ENCODE measurements at places on chromosomes 16 and 17. TPM values are rescaled to one million over a fixed set of nuclear protein-coding genes. Genes with fewer than 3 reads are reported as not detected.

- no peak for DNase-seq
Measured at GRCh38 chr17:50304781-50305404, 30.6 kb downstream of the TMEM92 start.

DNA sequence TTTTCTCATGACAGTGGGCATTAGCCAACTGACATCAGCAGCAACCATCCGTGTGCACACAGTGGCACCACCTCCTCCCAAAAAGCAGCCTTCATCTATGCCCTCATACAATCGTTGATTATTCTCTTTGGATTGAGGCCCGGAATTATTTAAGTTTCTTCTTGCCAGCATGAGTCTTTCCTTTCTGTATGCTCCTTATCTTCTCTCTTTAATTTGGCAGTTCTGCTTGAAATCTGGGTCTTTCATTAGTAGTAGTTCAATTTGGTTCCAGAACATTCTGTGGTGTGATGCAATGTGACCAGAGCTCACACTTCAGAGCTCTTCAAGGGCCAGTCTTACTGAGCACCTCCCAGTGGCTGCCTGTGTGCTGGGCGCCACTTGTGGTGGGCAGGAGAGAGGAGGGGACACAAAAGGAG, 52.2 kb upstream of the STH start:
- no peak for DNase-seq

GRCh38 chr16:12871784-12872183, 29.6 kb upstream of the SHISA9 start:
- no peak for DNase-seq

KCNJ12 gene
- not detected for polyA plus RNA-seq

TMEM204 gene
- polyA plus RNA-seq: 152 TPM

DNA sequence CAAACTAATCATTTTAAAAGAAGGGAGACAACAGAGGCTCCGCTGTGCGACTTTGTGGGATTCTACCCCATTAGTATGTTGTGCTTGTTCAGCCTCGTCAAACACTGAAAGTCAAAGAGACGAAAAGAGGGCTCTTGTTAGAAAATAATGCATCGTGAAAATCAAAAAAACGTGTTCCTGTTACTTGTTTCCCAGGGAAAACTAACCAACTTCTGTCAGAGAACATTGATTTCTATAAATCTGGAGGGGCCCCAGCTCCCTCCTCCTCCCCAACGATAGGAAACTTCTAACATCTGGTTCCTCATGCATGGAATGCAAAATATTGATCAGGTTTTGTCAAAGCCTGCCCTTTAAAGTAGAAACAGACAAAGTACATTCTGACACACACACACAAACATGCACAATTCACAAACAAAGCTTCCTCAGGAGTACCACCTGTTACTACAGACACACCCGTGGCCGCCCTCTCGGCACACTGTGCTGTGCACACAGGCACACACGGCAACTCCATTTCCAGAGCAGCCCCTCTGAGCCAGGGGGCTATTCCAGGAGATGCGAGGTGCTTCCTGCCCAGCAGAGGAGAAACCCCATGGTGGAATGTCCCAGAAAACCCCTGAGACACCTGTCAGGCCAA, 151.3 kb downstream of the ZFHX3 start:
- no peak for DNase-seq

DNA sequence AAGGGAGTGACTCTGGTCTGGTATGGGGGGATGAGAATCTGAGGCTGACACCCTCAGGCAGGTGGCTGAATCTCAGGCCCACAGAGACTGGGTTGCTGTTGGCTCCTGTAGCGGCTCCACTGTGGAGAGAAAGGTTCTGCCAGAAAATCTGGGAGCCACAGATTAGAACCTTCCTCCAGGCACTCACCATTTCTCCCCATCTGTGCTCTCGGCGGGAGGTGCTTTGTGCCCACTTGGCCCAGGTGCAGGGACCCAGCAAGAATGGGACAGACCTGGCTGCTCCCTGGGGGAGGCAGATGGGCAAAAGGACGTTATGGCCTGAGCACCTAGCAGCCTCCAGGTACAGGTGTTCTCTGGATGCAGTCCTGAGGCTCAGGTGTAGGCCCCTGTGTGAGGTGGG, 20.1 kb downstream of the RAB11FIP3 start:
- DNase-seq: no peak

LRRC45 gene
- polyA plus RNA-seq: 6.3 TPM

DNA sequence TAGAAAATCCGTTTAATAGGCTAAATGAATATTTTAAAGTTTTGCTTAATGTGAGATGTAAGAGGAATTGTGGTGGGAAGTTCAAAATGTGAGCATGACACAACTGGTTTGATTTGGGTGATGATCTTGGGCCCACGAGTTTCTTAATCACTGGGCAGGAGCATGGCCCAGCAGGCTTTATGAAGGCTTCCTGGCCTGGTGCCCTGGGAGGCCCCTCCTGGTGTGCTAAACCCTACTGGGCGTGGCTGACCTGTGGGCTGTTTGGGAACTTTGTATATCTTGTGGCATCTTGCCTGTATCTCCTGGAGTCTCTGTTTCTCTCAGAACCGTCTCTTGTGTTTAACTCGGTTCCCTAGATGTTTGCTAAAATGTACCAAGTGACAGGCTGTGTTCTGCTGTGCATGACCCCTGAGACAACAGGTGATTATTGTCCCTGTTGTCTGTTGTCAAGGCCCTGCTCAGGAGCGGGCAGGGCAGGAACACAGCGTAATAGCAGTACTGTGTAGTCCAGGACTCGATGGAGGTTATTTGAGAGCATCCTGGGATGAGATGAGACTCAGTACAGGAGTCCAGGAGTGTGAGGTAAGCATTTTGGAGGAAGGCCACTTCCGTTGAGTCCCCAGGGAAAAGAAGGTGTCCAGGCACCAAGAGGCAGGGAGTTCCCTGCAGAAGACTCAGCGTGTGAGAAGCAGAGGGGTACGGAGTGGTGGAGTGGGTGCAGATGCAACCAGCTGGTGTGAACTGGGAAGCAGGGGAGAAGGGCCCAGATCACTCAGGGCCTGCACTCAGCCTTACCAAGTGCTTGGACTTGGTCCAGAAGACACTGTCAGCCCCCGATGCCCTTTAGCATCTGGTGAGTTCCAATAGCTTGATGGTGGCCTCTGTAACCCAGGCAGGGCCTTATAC, 48.5 kb downstream of the B9D1 start:
- DNase-seq: no peak

MT4 gene
- not detected for polyA plus RNA-seq

DNA sequence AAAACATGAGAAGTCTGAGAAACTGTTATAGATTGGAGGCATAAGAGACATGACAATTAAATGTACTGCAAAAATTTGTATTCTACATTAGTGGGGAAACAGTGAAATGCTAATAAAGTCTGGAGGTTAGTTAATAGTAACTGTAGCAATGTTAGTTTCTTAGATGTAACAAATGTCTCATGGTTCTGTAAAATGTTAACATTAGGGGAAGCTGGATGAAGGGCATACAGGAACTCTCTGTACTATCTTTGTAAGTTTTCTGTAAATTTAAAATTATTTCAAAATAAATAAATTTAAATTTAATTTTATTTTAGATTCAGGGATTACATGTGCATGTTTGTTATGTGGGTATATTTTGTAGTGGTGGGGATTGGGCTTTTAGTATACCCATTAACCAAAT, 70.0 kb upstream of the IRX6 start:
- DNase-seq: no peak

GRCh38 chr16:6967796-6968320, 364.8 kb upstream of the RBFOX1 start:
- no peak for DNase-seq

DNA sequence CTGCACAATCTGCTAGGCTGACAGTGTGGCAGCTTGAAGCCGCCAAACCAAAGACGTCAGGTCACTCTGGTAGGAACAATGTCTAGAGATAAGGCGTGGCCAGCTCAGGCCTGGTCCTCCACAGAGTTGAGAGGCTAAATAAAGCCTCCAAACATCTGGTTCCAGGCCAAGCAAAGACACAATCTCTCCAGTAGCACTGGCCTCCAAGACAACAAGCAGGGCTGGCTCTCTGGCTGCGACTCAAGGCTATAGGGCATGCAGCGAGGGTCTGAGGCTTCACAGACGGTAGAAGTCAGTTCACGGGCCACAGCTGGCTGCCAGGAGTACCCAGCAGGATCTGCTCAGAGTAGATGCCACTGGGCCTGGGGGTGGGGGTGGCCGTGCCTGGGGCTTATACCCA, 75.6 kb downstream of the ABR start:
- DNase-seq: no peak

GRCh38 chr17:43814714-43815113, 18.2 kb downstream of the MPP3 start:
- DNase-seq: no peak

- DNase-seq: no peak
Measured at GRCh38 chr17:32671896-32672295, 185.1 kb downstream of the CDK5R1 start.

DNA sequence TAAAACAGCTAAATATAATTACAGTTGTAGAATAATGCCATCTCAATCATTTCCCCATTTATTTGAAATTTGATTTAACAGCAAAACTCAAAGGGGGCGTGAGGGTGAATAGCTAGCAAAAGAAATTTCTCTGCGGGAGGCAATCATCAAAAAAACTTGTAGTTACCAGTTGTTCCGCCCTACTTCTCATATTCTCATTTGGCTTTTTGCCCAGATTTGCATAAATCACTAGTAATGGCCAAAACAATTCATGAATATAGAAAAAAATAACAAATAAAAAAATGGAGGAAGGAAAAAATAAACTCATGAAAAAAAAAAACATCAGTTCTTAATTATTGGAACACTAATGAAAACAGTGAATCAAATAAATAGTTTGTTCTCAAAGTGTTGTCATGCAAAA, 722.6 kb upstream of the KIF2B start:
- DNase-seq: no peak

DNA sequence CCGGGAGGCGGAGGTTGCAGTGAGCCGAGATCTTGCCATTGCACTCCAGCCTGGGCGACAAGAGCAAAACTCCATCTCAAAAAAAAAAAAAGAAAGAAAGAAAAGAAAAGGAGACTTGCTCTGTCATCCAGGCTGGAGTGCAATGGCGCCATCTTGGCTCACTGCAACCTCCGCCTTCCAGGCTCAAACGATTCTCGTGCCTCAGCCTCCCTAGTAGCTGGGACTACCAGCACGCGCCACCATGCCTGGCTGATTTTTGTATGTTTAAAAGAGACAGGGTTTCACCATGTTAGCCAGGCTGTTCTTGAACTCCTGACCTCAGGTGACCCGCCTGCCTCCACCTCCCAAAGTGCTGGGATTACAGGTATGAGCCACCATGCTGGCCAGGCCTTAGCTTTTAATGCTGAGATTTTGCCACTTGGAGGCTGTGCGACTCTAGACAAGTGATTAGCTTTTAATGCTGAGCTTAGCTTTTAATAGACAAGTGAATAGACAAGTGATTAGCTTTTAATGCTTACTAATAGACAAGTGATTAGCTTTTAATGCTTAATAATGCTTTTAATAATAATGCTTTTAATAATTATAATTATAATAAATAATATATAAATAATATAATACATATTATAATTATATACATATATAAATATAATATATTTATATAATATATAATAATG, 9.6 kb downstream of the LDAF1 start:
- DNase-seq: peak; percentile 14
